Tibial artery (tissue), 4 donors: ENCODE measurements at places on chromosomes 2 and 18.

DNA sequence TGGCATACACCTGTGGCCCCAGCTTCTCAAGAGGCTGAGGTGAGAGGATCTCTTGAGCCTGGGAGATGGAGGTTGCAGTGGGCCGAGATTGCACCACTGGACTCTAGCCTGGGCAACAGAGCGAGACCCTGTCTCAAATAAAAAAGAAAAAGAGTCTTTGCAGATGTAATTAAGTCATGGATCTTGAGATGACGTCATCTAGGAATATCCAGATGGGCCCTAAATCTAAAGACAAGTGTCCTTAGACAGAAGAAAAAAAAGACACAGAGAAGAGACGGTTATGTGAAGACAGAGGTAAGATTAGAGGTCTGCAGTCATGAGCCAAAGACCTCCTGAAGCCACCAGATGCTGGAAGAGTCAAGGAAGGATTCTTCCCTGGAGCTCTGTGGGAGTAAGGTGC, 74.3 kb downstream of the RHOB start:
- DNase-seq = no peak

GRCh38 chr18:79829136-79829854, 31.6 kb downstream of the KCNG2 start:
- DNase-seq = no peak

GRCh38 chr2:174711206-174711605, 53.1 kb downstream of the CHRNA1 start:
- DNase-seq = no peak

DNA sequence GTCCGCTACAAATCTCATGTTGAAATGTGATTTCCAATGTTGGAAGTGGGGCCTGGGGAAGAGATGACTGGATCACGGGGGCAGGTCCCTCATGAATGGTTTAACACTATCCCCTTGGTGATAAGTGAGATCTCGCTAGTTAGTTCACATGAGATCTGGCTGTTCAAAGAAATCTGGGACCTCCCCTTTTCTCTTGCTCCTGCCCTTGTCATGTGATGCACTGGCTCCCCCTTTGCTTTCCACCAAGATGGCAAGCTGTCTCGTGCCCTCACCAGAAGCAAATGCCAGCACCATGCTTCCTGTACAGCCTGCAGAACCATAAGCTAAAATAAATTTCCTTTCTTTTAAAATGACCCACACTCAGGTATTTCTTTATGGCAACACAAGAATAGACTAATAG, 57.3 kb upstream of the C2orf15 start:
- no peak for DNase-seq

GRCh38 chr2:85246348-85246747, 81.4 kb downstream of the TGOLN2 start:
- no peak for DNase-seq

- no peak for DNase-seq
Observed at GRCh38 chr2:38095996-38096861, 20.3 kb upstream of the CYP1B1 start.

GRCh38 chr18:61980355-61980754, 87.5 kb upstream of the RNF152 start:
- no peak for DNase-seq

- no peak for DNase-seq
Observed at GRCh38 chr2:241257419-241258032, 57.9 kb downstream of the HDLBP start.

DNA sequence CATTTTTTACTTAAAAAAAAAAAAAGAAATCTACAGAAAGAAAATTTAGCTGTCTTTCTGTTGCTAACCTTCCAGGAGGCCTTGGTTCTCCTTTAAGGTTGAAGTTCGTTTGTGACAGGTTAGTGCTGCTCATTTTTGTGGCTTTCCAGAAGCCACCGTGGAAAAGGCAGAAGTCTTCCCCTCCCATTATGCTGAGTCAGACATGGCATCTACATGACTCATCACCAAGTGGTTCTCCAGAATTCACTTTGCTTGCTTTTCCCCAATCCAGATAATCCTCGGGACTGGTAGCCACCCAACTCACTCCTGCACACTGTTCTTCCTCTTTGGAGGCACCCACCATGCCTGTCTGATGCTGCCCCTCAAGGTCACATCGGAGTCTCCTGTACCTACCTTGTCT, 228.7 kb downstream of the PIK3C3 start:
- no peak for DNase-seq

GRCh38 chr18:48925491-48925780, 25.3 kb downstream of the SMAD7 start:
- no peak for DNase-seq

GRCh38 chr2:204611017-204611631, 65.8 kb downstream of the PARD3B start:
- no peak for DNase-seq

- no peak for DNase-seq
Observed at GRCh38 chr2:235877275-235877802, 290.8 kb downstream of the GBX2 start.

- DNase-seq = no peak
Observed at GRCh38 chr2:207131594-207131993, 34.2 kb downstream of the KLF7 start.

GRCh38 chr2:178359192-178359912, 91.6 kb downstream of the PRKRA start:
- no peak for DNase-seq

DNA sequence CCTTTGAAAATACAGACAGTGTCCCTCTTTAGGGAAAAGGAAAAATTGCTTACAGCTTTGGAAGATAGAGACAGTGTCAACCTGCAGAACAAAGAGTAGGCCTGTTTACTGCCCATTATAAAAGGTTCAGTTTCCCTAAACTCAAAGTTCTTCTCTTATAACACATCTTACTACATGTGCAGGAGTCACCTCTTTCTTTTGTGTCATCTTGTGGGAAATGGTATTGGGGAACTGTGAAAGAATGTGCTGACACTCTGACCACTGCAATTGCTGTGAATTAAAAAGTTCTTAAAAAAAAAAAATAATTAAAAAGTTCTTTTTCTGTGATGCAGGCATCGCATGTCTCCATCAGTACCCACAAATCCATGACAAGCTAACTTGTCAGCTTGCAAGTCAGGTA, 2.9 kb upstream of the ITGB6 start:
- DNase-seq = no peak

GRCh38 chr2:107712857-107713256, 113.8 kb upstream of the RGPD4 start:
- no peak for DNase-seq

- DNase-seq = no peak
Observed at GRCh38 chr2:128108166-128108565, 17.2 kb downstream of the UGGT1 start.

DNA sequence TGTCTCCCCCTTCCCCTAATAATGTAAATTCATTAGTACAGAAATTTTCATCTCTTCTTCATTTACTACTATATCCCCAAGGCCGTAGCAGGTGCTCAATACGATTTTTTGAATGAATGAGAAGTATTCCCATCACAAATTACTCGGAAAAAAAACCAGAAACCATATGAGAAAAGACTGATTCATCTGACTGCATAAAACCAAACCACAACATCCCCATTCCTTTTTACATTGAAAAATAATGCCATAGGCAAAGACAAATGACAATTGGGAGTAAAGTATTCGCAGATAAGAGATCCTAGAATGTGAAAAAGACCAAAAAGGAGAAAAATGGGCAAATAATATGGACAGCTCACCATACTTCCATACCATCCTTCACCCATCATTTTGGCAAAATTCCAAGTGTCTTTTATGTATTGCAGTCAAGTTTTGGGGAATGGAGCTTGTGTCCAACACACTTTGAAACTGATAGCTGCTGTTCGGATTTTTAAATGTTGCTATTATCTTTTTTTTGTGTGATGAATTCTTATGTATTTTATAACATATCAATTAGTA, 1.5 kb downstream of the ZC3H8 start:
- DNase-seq = no peak

DNA sequence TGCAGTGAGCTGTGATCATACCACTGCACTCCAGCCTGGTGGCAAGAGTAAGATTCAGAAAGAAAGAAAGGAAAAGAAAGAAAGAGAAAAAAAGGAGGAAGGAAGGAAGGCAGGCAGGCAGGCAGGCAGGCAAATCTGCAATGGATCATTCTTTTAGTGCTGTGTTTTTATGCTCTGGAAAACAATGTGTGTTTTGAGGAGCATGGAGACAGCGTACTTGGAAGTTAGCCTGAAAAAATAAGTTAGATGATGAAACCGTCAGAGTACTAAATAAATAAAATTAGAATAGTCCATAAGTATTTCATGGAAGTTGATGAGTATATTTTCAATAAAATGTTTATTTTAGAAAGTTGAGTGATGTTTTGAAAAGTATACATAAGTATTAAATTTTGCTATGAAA, 366.4 kb upstream of the CDH20 start:
- DNase-seq = no peak

GRCh38 chr2:195871326-195871725, 197.3 kb downstream of the DNAH7 start:
- DNase-seq = no peak

- peak; percentile 41 for DNase-seq
Observed at GRCh38 chr2:28437918-28438317, 45.3 kb downstream of the FOSL2 start.

- DNase-seq = peak; percentile 51
Observed at GRCh38 chr2:233470011-233470687, 96.4 kb downstream of the USP40 start.

GRCh38 chr2:15594291-15595256, 2.9 kb downstream of the DDX1 start:
- no peak for DNase-seq

GRCh38 chr2:65799141-65799854, 366.9 kb upstream of the SPRED2 start:
- no peak for DNase-seq

DNA sequence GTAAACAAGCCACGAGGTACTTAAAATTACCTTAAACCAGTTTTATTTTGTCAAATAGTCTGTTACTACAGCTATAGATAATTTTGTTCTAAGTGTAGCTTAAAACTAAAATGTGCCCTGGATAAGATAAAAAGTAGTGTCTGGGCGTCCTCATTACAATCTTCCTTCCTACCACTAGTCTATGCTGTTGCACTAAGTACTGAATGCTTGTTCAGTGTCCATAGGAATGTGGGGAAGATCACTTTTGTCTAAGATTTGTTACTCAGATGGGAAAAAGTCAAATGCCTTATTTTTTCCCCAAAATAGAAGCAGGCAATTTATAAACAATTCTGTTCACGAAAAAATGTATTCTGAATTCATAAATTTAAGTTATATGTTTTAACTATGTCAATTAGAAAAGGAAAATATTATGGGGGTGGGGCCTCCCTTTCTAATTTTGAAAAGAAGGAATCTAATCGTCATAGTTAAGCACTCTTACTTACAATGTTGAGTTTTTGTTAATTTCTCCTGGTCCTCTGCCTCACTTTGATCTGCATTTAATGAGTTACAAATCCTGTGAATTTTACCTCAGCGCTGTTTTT, 140.4 kb upstream of the VRK2 start:
- DNase-seq = no peak
